ENCODE measurements at places on chromosomes 6 and 20.

GRCh38 chr6:34938268-34938667, 49.2 kb downstream of the ANKS1A start:
- DNase-seq, result no peak

- DNase-seq, result no peak
Observed at GRCh38 chr6:149990661-149991471, 27.1 kb downstream of the ULBP1 start.

DNA sequence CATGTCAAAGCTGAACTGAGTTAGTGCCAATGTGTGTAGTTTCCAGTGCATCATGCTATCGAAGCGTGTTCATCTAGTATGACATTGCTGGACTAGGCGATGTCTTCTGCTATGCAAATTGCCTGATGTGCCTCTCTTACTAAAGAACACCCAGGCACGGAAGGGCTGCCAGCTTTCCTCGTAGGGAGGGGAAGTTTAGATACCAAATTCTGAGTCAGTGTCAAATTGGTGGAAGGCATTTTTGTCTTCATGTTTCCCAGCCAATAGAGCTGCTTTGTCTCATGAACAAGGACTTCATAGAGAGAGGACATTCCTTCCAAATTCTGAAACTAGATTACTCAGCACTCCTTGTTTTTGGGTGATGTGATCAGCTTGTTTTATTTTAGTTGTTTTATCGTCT, 320.1 kb downstream of the BTBD3 start:
- no peak for DNase-seq

DNA sequence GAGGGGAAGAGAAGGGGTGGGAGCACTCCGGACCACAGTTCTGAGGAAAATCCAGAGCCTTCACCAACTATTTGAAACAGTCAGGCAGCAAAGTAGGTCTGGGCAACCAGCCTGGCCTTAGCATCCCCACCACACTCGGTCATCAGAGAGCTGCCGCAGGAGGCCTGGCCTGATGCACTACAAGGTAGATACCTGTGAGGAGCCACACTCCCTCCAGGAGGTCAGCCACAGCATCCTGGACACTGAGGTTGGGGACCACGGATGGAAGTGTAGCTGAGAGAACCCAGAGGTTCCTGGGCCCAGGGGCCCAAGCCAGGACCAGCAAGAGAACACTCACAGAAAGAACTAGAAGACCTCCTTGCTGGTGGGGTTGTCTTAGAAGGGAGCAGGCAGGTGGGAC, 194.8 kb upstream of the PROKR2 start:
- DNase-seq, result no peak

DNA sequence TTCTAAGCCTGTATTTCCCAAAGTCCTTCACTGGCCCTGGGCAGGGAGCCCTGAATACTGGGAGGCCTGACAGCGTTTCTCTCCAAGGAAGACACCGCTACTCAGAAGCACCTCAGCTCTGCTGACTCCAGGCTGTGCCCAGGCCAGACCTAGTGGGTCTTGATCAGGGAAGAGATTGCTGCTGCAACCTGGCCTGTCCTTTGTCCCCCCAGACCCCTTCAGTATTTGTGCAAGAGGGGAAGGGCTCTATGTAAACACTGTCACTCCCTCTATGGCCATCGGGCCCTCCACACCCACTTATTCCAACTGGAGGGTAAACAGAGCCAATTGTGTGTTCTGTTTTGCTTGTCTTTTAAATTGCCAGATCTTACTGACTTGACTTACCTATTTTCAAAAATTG, 20.6 kb downstream of the PLEKHG1 start:
- DNase-seq, result no peak

- peak; percentile 26 for DNase-seq
Observed at GRCh38 chr6:160462551-160463109, 114.5 kb downstream of the SLC22A3 start.

DNA sequence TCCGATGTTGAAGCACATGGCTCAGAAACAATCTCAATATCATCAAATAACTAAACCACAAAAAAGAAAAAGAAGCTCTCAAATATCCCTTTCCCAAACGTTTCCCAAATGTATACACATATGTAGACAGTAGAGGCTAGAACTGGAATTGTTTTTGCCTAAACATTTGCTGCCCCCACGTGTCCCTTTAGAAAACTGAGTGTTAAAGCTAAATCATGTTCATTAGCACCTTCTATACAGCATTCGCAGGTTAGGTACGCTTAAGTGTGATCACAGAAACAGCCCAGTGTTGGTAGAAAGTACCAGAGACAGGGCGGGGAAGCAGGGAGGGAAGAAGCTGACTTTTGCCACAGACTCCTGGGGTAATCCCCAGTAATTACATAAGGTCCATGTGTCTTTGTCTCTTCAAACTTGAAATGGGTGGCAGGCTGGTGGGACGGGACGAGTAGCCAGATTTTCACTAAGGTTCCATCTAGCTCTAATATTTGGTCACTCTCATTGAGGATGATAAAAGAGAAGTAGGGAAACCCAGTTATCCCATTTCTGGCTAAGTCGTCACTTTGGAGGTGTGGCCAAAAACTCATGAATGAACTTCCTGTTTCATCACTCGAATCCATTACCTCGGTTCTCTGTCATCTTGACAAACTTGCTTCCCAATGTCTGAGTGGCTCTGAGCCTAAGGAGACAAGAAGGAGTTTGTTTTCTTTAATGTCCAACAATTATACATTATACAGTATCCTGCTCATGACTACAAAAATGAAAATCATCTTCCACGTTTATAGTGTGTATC, 15.0 kb upstream of the TFAP2A start:
- DNase-seq, result no peak

DNA sequence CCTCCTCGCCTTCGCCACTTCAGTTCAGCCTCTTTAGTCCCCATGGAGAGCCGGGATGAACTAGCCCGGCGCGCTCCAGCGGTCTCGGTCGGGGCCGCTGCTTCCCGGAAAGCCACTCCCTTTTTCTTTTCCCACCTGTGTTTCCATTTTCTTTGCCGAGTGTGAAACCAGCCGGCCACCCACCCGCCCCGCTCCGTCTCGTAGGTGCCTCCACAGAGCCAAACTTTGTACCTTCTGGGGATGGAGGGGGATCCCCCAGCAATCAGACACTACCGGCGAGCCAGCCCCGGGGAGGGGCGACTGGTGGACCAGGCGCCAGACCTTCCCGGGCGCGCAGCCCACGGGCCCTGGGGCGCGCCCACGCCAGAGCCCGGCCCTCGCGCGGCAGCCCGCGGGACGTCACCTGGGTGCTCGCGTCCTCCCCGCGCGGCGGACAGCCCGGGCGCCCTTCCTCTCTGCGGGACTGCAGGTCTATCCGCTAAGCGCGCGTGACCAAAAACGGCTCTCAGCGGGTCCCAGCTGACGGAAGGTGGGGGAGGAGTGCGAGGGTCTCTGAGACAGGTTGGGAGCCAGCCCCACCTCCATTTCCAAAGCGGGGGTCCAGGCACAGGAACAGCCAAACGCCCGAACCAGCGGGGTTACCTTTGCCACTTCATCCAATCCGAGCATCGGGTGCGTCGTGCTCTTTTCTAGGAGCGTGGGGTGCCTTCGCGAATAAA, at the start of gene MCHR2:
Gene MCHR2 (minus strand): TSS at position 691 of the 719 bp plus-strand sequence. CDS start 38,076 bp downstream, outside the sequence.
- DNase-seq, result no peak

DNA sequence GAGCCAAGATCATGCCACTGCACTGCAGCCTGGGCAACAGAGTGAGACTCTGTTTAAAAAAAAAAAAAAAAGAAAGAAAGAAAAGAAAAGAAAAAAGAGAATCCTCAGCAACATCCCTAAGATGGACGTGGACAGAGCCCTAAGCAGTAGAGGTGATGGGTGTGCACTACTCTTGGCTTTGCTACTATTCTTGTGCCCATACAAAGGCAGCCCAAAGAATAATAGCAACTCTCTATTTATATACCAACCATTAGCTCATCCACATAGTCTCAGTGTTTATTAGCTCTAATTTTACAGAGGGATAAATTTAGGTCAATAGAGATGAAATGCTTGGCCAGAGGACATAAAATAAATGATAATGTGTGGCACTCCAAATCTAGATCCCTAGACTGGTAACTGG, 62.2 kb downstream of the PERP start:
- no peak for DNase-seq

GRCh38 chr6:138162111-138162954, 594 bp downstream of the ARFGEF3 start:
- DNase-seq, result no peak

DNA sequence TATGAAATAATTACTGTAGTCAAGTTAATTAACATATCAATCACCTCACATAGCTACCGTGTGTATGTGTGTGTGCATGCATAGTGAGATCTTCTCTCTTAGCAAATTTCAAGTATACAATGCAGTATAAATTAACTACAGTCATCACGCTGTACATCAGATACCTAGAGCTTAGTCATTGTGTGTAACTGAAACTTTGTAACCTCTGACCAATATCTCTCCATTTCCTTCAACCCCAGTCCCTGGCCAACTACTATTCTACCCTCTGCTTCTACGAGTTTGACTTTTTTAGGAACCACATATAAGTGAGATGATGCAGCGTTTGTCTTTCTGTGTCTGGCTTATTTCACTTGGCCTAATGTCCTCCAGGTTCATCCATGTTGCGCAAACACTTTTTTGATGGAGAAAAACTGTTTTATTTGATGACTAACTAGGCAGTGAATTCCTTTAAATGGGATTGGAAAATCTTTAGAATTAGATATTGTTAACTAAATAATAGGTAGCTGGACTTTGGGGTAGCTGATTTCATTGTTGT, 459.5 kb downstream of the DHX35 start:
- no peak for DNase-seq

GRCh38 chr6:34866509-34866908, 21.3 kb downstream of the TAF11 start:
- no peak for DNase-seq

DNA sequence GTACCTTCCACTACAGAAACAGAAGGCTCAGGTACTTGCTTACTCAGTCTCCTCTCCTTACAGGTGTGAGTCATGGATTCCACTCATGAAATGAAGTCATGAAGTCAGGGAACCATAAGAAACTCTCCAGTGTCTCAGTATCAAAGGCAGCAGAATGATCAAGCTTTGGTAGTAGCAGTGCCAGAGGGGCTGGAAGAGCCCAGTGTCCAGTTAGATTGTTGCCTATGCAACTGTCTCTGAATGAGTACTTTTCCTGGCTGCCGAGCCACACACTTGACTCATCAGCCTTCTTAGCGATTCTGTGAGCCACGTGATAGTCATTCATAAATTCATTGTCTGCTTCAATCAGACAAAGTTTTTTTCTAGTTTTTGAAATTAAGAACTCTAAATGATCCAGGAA, 52.2 kb upstream of the DTNBP1 start:
- no peak for DNase-seq
